ENCODE measurements at places on chromosomes 13 and 19.

- no peak for DNase-seq
Observed at GRCh38 chr13:83470133-83470797, 412.0 kb downstream of the SLITRK1 start.

- DNase-seq: no peak
Observed at GRCh38 chr13:89465366-89465765, 1794.2 kb downstream of the SLITRK5 start.

DNA sequence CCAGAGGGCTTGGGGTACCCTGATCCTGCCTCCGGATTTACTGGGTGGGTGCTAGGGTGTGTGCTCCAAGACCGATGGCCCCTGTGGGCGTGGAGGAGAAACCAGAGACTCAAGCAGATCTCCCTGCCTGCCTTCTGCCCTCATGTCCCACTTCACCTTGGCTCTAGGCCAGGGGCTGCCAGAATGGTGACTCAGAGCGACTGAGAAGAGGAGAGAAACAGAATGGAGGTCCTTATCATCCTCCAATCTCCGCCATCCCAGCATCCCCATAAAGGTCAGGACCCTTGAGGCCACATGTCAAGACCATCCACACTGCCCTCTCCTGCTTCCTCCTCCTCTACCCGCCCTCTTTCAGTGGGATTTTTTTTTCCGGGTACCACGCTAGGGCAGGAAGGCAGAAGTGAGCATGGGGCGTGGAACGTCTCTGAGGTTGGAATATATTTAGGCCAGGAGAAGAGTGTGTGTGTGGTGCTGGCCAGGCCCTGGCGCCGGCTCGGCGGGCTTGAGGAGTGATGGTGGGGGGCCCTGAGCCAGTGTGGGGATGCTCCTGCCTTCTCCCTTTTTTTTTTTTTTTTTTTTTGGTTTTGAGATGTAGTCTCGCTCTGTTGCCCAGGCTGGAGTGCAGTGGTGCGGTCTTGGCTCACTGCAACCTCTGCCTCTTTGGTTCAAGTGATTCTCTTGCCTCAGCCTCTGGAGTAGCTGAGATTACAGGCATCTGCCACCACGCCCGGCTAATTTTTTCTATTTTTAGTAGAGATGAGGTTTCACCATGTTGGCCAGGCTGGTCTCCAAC is 22.3 kb downstream of the IER2 start:
- peak; percentile 11 for DNase-seq

DNA sequence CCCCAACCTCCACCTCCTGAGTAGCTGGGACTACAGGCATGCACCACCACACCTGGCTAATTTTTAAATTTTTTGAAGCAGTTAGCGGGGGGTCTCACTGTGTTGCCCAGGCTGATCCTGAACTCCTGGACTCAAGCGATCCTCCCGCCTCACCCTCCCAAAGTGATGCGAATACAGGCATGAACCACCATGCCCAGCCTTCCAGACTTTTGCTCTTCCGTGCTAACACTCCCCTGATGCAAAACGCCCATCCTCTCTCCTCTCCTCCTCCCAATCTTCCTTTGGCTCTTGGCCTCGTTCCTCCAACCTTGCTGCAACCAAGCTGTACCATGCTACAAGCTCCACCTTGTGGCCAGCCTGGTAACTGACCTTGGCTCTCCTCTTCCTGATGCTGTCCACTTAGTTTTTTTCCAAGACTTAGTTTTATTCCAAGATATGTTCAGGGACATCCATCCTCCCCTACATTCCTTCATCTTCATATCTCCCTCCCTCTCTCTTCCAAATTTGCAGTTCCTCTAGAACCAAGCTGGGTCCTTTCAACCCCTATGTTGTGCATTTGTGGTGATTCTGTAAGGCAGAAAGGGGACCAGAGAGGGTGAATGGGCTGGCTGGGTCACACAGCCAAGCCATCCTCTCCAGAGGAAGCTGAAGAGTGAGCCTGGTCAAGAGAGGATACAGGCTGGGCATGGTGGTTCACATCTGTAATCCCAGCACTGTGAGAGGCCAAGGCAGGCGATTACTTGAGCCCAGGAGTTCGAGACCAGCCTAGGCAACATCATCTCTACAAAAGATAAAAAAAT is 32.8 kb downstream of the TINCR start:
- DNase-seq: no peak

GRCh38 chr19:40594657-40595091 is 6.5 kb upstream of the LTBP4 start:
- DNase-seq: no peak

- no peak for DNase-seq
Observed at GRCh38 chr19:53853707-53854106, 14.0 kb upstream of the MYADM start.

DNA sequence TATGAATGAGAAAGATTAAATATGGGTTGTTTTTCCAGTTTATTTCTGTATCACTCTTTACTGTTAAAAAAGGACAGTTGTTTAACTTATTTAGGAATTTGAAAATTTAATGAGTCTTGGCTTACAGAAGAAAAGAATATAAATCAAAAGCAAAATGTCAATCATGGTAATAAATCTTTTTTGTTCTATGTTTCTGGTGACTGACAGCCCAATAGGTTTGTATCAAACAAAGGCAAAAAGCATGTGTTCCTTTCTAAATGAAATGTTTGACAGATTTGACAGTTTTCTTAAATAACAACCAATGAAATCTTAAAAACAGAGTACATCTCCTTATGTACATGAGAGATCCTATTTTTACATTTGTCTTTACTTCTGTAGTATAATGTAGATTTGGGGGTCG is 11.0 kb downstream of the PCDH9 start:
- no peak for DNase-seq

DNA sequence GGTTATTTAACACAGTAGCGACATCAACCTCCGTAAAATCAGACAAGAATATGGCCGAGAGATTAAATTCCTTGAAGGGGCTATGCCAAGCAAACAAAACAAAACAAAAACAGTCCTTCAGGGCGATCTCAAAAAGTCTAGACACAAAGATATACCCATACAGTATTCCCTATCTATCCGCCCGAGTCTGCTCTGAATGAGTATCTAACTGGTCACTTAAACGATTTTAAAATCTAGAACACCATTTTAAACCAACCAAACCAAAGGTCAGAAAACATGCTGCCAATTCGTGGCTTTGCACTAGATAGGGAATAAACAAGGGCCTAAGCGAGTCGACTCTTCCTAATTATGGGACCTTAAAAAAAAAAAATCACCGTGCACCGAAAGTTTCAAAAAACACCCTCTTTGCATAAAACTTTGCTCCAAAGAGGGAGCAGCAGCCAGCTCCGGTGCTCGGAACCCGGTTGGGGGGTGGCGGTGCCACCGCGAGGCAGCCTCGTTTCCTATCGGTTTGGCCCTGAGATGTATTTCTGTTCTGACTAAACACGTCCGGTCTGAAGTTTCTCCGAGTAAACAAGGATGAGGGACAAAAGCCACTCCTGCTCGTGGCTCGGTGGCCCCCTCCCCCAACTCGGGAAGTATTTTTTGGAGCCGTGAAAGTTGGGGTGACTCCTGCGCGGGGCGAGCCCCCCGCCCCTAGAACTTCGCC is 1.8 kb downstream of the HMGB1 start:
- DNase-seq: no peak

- no peak for DNase-seq
Observed at GRCh38 chr19:38773469-38774177, at the start of gene LGALS7. Gene LGALS7 (minus strand): TSS chr19:38773517. CDS start chr19:38773492, 25 bp downstream.

DNA sequence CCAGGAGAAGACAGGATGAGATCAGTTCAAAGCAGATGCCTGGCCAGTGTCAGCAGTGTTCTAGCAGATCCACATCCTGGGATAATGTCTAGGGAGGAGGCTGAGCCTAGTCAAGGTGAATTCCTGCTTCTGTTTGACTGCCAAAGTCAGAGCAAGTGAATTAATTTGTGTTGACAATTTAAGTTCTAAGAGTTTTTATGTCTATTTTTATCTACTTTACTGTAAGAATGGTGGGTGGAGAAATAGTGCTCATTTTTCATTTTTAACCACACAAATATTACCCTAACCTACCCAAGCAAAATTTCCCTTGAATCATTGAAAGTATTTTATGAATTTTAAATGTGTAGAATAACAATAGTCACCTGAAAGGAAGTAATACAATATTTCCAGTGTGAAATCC is 207.6 kb upstream of the SLC10A2 start:
- DNase-seq: no peak

- no peak for DNase-seq
Observed at GRCh38 chr13:70769817-70770216, 661.6 kb upstream of the KLHL1 start.

GRCh38 chr13:106296723-106297122 is 238.7 kb downstream of the EFNB2 start:
- DNase-seq: no peak

DNA sequence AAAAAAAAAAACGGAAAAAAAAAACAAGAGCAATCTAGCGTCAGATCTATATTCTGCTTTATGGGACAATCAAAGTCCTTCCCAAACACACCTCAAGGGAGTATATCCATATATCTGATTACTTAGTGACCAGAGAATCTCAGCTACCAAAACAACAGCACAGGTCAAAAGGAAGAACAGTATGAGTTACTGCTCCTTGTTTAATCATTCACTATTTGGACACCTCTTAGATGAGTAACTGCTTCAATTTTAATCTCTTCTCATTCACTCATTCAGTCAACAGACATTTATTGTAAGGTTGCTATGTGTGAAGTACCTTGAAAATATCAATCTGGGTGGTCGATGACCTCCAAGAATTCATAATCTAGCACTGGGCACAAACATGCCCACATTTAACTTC is 193.2 kb downstream of the IRS2 start:
- no peak for DNase-seq

GRCh38 chr13:42575938-42576337 is 2.0 kb downstream of the TNFSF11 start:
- no peak for DNase-seq

GRCh38 chr19:51505904-51506303 is 4.3 kb upstream of the SIGLEC12 start:
- no peak for DNase-seq

DNA sequence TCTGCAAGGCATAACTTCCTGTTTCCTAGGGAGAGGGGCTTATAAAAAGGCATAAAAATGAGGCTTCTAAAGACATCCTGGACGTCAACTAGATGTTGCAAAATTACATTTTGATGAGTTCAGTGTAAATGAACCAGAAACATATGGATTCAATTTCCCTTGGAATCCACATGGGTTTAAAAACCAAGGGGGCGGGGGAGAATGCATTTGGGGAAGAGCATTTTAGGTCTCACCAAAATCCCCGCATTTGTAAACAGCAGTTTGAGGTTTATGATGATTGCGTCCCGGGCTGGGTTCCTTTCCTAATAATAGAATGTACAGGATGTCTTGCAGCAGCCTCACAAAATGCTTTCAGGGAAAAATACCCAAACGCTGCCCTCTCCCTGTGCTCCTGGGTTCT is 407.8 kb downstream of the ZNF536 start:
- no peak for DNase-seq

GRCh38 chr13:98103942-98104880 is 38.7 kb upstream of the FARP1 start:
- DNase-seq: no peak

- DNase-seq: no peak
Observed at GRCh38 chr13:113922412-113923118, 51.3 kb downstream of the C13orf46 start.

DNA sequence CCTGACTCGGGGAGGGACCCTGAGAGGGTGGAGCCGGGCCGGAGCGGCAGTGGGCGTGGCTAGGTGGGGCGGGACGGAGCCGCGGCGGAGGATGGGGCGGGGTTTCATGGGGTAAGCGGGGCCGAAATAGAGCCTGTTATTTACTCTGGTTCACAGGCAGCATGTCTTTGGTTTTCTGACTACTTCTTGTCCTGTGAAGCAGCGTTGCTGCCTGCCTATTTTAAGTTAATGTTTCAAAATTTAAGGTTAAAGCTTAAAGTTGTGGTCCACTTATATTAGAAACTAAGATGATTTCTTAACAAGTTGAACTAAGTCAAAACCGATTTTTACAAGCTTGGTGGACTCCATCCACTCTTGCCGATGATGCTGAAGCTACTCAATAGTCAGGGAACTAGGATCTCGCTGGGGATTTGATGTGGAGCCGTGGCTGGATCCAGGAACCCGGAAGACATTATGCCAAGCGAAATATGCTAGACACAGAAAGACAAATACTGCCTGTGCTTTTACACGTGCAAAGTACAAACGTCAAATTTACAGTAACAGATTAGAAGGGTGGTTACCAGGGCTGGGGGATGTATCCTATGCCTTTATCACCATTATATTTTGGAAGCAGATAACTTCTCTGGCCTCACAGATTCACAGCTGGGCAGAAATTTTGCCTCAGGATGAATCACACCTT is 433 bp upstream of the ZNF616 start:
- DNase-seq: no peak

DNA sequence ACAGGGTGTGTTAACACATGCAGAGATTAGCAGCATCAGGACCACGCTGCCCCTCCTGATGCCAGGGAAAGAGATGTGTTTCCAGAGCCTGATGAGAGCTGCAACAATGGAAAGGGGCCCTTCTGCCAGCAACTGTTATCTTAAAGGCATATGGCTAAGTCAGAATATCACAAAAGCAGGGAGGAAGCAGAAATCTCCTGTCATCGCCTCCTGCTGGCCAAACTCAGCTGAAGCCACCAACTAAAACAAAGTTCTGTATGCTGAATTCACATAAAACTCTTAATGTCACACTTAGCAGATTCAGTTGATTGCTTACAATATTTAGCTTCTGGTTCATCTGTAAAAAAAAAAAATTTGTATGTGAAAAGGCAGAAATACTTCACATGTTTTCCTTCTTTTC is 178.2 kb downstream of the GPC5 start:
- no peak for DNase-seq

DNA sequence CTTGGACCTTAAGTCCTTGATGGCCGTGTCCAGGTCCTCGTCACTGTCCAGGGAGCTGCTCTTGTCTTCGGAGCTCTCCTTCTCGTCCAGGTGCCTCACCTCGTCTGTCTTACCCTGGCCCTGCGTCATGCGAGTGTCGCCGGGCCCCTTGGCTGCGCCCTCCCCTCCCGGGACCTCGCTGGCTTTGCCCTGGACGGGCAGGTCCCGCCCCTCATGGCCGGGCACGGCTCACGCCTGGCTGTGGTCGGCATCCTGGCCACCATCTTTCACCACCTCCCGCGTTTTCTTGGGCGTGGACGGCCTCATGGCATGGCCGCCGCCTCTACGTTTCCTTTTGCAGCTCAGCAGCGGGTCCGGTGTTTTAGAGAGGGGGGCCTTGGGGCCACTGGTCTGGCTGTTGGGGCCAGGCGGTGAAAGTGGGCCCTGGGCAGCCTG is 14.8 kb downstream of the RB1 start:
- DNase-seq: no peak

DNA sequence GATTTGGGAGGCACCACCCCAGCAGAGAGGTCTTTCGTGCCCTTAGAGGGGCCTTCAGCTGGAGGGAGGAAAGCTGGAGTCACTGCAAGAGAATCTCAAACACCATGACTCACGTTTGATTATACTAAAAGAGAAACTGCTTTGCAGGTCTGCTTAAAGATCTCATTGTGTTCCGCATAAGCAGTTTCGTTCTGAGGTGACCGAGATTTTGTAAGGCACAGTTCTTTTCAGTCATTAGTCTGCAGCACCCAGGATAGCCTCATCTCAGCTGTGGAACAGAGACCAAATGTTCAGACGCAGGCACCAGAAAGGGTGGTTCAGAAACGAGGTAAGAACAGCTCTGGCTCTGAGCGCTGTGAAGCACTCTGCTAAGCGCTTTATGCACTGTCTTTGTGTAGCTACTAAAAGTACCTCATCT is 71.2 kb upstream of the GTF3A start:
- no peak for DNase-seq

- no peak for DNase-seq
Observed at GRCh38 chr13:65330287-65330686, 1899.8 kb downstream of the PCDH9 start.

GRCh38 chr19:19170873-19171672 is 1.0 kb upstream of the MEF2B start:
- DNase-seq: no peak
